Left ventricle myocardium inferior (tissue), 1 donor: ENCODE measurements at places on chromosomes 4 and X. TPM values are rescaled to one million over a fixed set of nuclear protein-coding genes. Genes with fewer than 3 reads are reported as not detected.

DNA sequence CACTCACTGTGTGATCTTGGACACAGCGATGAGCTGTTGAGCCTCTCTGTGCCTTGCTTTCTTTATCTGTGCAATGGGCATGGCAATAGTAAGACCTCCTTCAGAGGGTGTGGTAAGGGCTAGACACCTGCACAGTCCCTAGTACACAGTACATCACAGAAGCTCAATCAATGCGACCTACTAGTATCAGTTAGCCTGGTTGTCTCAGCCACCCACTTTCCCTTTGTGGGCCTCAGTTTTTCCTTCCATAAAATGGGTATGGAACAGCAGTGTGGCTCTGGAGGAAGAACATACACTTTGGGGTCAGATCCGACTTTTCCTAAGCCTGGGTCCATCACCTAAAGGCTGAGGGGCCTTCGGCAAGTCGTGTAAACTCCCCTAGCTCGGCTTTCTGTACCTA lies 3.5 kb upstream of the HTRA3 start:
- no peaks in the 10 kb centered on the region for H3K36me3 ChIP-seq
- no peak overlapping the region for H3K4me3 ChIP-seq
- no peaks in the 10 kb centered on the region for H3K27me3 ChIP-seq
- no peak overlapping the region for H3K27ac ChIP-seq
- no peak for DNase-seq
- H3K4me1 ChIP-seq = peaks cover 54% of the 10 kb centered on the region

GRCh38 chr4:183729430-183730328 lies 70.6 kb downstream of the TRAPPC11 start:
- no peak overlapping the region for H3K4me3 ChIP-seq
- no peak overlapping the region for H3K27ac ChIP-seq
- H3K36me3 ChIP-seq = no peaks in the 10 kb centered on the region
- no peaks in the 10 kb centered on the region for H3K4me1 ChIP-seq
- no peaks in the 10 kb centered on the region for H3K27me3 ChIP-seq

DNA sequence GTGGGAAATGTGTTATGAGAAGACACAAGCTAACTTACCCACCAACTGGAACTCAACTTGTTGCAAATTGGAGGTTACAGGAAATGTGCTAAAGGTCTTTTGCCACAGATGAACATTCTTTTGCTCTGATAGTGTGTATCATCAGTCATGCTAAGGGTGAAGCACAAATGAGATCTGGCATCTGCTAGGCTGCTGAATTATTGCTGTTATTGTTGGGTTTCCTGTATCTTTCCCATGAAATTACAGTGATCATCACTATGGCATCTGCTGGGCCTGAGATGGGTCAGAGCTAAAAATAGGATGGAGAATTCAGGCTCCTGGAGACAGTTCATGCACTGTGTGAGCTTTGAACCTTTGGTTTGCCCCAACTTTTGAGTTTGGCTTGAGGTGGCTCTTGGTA lies 124.5 kb downstream of the NPNT start:
- H3K36me3 ChIP-seq = no peaks in the 10 kb centered on the region
- no peaks in the 10 kb centered on the region for H3K27me3 ChIP-seq
- H3K4me1 ChIP-seq = peaks cover 11% of the 10 kb centered on the region
- DNase-seq = no peak
- H3K27ac ChIP-seq = no peak overlapping the region

GRCh38 chrX:39841604-39842003 lies 256.2 kb downstream of the BCOR start:
- no peaks in the 10 kb centered on the region for H3K27me3 ChIP-seq
- no peak overlapping the region for H3K27ac ChIP-seq
- H3K4me1 ChIP-seq = no peaks in the 10 kb centered on the region
- no peak overlapping the region for H3K4me3 ChIP-seq

SLC2A9 gene
- 8.2 TPM for total RNA-seq

VCX2 gene
- not detected for total RNA-seq
